ENCODE measurements at places on chromosomes 3 and 15.

- DNase-seq: no peak
Measured at GRCh38 chr15:52745326-52746161, 44.6 kb downstream of the ONECUT1 start.

DNA sequence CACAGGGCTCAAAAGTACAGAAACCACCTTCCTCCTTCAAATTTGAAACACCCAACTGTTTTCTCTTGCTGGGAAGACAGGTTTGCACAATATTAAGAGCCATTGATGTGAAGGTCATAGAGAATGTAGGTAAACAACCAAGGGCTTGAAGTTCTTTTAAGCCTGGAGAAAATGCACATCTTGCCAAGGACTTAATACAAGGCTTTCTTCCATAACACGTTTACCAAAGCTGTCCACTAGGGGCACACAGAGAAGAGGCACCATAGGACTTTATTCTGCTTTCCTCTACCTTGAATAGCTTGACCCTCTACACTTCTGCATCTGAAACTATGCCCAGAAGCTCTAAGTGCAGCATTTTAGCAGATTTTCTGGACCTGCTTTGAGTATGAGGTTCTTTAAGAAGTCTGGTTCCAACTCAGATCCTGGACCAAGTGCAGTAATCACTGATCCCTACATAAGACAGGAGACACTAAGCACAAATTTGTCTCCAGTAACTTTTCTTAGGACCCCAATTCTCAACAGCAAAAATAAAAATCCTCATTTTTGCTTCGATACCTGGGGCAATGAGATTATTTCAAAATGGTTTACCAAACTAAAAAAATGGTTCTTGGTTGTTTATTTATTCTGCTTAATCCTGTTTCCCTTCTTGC is 138.0 kb downstream of the FBN1 start:
- peak; percentile 17 for DNase-seq

- no peak for DNase-seq
Measured at GRCh38 chr3:187978433-187979011, 175.4 kb upstream of the LPP start.

GRCh38 chr3:73966733-73967132 is 342.0 kb upstream of the PDZRN3 start:
- DNase-seq: no peak

DNA sequence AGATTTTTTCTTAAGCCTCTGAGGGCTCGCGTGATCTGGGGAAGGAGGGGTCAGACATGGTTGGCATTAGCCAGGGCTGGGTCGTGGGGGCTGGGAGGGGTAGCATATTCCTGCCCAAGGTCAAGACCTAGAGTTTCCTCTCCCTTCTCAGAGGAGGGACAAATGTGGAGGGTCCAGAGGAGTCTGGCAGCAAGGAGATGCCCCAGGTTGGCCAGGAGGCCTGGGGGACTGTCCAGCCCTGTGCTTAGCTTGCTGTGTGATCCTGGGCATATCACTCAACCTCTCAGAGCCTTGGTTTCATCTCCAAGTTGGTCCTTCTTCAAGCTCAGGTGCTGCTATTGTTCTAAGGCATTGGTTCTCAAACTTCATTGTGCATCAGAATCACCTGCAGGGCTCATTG is 9.1 kb upstream of the CAMP start:
- DNase-seq: no peak

Measured in A549 (cell line).